ENCODE measurements at places on chromosomes 6 and 20. TPM values are rescaled to one million over a fixed set of nuclear protein-coding genes. Genes with fewer than 3 reads are reported as not detected.
A peak's percentile ranks its signal among the peaks of the same experiment; 100 is the strongest.

- DNase-seq: no peak
Observed at GRCh38 chr6:69422475-69422874, 374.3 kb downstream of the LMBRD1 start.

DNA sequence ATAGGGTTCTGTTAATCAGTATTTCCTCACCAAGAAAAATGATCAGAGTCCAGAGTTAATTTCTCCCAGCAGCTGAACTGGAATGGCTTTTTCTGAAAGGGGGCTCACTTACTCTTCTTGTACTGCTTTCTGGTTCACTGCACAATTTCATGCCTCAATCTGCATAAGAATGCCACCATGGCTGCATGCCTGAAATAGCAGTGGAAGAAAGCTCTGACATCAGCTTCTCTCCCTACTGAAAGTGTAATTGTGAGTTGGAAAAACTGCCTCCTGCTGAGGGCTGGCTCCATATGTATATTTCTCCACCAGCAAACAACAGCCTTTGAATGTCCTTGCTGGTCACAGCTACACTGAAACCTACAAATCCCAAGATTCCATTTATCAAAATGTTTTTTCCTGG is 1027.2 kb upstream of the GJE1 start:
- peak; percentile 50 for DNase-seq

The LY6G6D gene
- not detected for total RNA-seq

DNA sequence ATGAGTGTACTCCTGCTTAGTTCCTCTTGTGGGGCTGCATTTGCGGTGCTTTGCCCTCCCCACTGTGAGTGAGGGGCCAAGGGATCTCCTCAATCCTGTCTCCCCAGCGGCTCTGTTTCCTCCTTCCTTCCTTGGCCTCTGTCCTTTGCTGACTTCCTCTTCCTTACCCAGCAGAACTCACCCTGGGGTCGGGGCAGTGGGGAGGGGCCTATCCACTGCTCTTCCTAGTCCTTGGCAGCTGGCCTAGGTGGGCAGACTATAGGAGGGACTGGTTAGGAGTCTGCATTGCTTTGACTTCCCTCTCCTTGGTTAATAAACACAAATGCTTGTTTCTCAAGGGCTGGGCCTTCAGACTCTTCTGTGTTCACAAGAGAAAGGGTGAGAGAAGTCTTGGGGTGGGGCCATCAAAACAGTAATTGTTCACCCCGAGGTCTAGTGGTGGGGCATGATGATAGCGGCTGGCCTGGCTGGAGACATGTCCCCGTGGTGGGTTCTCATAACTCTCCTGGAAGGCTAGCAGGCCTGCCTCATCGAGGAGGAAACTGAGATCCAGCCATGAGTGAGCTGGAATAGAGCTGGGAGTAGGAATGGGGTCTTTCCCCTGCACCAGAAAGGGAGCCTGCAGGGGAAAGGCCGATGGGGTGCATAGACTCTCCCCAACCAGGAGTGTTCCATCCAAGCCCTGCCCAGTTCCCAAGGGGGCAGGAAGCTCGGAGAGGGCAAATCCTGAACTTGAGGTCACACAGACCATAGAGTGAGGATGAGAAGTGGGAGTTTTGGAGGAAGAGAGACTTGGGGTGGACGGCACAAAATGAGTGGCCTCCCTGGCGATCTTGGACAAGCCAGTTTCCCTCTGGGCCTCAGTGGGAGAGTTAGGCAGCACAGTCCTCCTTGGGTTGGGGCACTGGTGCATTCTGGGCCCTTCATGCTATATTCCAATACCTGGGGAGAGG is 12.7 kb downstream of the FAM110A start:
- DNase-seq: no peak

The RIPK1 gene
- 28.6 TPM for total RNA-seq

Data from IMR-90 (cell line).